ENCODE measurements at places on chromosomes 5 and 9.
A peak's percentile ranks its signal among the peaks of the same experiment; 100 is the strongest.

DNA sequence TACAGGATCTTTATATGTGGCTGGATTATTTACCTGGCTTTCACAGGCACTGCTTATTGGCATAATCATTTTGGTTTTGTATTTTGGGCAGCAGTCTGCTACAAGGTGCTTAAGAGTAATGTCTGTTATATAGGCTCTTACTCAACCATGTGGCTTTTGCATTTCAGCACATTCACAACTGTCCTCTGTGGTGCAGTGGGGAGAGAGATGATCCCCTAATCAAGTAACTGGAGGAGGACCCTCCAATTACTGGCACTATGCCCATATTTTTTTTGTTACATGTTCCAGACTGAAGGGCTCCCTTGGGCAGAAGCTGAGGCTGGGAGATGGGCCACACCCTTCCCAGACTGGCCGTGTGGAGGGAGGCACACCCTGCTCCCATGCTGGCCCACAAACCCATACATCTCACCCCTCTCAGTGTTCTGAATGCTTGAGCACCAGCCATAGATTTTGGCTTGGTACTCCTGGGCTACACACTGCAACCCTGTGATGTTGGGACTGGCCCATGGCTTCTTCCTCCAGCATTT, 173.5 kb downstream of the FAM174A start:
- DNase-seq: peak; percentile 3

GRCh38 chr9:95268681-95269080, 48.8 kb downstream of the FANCC start:
- DNase-seq: peak; percentile 34

DNA sequence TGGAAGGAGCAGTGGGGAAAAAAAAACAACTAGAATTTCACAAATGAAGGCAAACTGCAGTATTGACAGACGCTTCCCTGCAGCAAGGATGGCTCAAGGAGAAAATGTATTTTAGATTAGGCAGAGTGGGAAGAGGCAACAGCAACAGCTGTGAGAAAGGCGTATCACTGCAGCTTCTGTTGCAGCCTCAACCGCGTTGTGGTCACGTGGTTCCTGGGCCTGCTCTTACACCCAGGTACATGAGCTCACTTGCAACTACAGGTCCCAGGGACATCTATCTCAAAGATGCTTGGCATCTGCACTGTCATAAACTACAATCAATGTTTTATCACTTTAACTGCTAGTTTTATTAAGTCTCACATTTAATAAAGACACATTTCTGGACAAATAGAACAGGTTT, 36.0 kb upstream of the GOLM1 start:
- DNase-seq: no peak

GRCh38 chr9:23779220-23779619, 46.8 kb downstream of the ELAVL2 start:
- no peak for DNase-seq

DNA sequence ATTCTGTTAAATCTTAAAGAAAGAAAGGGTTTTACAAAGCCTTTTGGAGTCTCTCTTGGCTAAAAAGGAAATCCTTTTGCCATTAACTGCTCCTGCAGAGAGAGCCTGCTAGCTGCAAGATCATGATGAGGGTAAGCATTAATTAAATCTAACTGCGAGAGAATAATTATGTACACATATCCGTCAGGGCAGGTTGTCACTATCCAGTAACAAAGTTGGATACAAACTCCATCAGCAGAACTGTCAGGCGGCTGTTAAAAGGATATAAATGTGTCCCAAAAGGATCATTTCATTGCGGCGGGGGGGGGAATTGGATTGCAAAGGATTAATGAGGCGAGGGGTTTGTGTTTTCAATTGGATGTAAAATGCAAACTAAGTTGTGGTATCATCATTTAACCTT, 289.3 kb downstream of the ASTN2 start:
- peak; percentile 12 for DNase-seq

GRCh38 chr5:100406640-100407039, 128.5 kb upstream of the FAM174A start:
- DNase-seq: no peak

- DNase-seq: no peak
Measured at GRCh38 chr9:109743696-109744095, 36.3 kb upstream of the PALM2AKAP2 start.

DNA sequence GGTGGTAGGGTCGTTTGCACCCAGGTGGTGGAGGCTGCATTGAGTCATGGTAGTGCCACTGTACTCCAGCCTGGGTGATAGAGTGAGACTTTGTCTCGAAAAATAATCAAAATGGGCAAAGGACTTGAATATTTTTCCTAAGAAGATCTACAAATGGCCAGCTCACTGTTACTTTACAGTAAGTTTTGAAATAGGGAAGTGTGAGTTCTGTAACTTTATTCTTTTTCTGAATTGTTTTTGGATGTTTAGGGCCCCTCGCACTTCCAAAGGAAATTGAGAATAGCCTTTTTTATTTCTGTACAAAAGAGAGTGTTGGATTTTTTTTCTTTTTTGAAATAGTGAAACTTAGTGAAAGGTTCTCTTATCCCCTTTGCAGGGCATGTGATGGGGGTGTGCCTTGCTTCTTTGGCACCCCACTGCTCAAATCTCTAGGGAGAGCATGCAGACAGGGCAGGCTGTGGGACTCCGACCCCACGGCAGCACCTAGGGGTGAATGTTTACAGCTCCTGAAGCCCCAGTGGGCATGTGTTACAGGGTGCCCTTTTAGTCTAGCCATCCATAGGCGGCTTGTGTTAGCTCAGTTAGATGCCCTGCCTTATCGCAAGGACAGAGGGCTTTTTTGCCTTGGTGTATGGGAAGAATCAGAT, 33.3 kb downstream of the GPBP1 start:
- no peak for DNase-seq

DNA sequence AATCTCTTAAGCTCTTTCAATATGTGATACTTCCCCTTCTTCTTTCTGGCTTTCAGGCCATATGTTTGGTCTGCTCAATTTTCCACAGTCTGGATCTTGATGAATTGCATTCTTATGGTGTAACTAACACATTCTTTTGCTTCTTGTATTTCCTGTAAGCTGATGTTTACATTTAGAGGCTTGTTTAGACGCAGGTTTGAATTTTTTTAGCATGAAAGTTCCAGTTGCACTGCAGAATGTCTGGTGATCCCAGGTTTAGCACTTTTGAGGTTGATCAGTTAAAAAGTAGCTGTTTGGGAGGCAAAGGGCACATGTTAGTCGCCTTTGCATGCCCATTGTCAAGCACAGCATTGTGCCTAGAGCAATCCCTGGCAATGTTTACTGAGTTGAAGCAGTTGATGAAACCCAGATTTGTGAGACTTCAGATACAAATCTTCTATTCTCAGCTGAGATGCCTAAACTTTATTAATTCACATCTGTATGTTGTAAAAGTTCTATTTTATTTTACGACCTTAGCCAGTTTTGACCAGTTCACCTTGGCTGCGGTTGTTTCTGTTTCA, 59.6 kb upstream of the SPATA31C2 start:
- no peak for DNase-seq

DNA sequence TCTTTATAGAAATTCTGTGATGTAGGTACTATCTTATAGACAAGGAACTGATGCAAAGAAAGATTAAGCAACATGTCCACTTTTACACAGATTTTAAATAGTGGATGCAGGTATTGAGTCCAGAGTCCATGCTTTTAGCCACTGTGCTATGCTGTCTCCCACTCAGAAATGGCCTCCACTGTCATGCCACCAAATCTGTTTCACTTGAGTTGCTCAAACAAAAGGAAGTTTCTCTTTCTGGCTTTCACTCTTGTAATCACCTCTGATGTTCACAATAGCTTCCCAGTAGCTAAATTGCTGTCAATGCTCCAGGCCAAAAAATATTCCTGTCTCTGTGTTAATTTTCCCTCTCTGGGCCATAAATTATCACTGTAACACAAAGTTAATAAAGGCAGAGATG, 77.0 kb upstream of the RASA1 start:
- no peak for DNase-seq

DNA sequence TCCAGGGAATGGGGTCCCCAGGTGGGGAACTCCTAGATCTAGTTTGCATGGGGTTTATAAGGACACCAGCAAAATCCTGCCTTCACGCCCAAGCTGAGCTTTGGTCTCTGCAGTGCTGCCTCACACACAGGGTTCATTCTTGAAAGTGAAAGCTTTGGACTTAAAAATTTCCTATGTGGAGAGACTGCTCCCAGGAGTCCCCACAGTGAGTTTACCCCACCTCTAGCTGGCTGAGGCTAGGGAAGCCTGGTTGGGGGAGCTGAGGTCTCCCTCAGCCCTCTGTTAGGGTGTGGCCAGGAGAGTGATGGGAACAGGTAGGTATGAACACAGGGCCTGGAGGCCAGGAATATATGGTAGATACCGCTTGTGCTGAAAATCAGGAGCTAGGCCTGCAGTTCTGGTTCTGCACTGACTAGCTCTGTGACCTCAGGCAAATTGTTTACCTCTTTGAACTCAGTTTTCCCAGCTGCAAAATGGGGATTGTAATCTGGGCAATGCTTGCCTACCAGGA, 41.5 kb upstream of the LARP1 start:
- no peak for DNase-seq

DNA sequence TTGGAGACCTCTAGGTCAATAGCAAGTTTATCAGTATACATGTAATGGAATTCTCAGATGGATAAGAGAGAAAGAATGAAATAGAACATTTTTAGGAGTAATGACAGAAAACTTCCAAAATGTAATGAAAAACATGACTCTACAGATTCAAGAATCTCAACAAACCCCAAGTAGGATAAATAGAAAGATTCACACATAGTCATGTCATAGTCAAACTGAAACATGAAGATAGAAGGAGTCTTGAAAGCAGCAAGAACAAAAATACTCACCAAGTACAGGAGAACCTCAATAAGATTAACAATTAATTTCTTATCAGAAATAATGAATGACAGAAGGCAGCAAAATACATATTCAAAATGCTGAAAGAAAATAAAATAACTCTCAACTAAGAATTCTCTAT, 164.5 kb downstream of the SPATA31D1 start:
- no peak for DNase-seq

- DNase-seq: peak; percentile 74
Measured at GRCh38 chr5:133247151-133247709, 195.4 kb downstream of the HSPA4 start.

GRCh38 chr5:137632716-137633115, 103.2 kb downstream of the KLHL3 start:
- DNase-seq: no peak

DNA sequence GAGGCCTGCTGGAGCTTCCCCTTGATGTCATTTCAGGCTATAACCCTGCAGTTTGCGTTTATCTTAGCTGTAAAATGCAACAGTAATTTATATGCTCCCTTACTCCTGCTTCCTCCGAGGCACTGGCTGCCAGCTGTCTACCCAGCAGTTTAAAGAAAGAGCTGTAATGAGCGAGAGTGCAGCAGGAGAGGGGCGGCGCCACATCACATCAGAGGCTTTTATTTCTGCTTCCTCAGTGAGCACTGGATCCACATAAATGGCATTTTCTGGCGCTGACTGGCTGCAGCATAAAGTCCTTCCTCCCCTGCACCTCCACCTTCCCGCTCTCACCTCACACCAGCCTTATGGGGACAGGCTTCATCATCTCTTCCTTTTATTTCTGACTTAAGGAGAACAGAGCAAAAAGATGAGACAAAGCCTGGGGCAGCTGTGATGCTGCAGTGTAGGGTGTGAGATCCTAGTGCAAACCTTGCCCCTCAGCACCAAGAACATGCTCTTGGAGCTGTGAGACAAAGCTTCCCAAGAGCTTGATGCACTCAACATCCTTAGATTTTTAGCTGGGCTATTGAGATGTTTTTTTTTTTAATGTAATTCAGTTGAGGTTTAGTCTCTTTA, 829.6 kb upstream of the ZNF608 start:
- DNase-seq: peak; percentile 83

- DNase-seq: no peak
Measured at GRCh38 chr5:163838738-163839137, 333.3 kb downstream of the MAT2B start.

DNA sequence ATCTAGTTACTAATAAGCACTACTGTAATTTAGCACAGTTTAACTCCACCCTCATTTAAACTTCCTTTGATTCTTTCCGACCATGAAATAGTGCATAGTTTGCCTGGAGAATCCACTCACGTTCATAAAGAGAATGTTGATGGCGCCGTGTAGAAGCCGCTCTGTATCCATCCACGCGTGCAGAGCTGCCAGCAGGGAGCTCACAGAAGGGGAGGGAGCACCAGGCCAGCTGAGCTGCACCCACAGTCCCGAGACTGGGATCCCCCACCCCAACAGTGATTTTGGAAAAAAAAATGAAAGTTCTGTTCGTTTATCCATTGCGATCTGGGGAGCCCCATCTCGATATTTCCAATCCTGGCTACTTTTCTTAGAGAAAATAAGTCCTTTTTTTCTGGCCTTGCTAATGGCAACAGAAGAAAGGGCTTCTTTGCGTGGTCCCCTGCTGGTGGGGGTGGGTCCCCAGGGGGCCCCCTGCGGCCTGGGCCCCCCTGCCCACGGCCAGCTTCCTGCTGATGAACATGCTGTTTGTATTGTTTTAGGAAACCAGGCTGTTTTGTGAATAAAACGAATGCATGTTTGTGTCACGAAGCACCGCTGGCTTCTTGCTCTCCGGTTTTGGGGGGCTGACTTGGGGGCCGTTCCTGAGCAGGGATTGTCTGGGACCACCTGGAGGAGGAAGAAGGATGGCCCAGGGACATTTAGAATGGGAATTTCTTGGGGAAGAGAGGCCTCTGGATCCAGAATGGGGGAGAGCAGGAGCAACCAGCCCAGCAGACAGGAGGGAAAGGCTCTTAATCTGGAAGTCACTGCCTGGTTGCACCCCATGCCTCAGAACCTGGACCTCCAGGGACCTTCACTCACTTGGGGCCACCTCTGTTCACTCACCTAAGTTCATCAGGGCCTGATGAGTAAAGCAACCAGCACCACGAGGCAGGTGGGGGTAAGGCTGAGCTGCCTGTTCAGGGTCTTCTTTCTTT, 35.4 kb downstream of the CXXC5 start:
- DNase-seq: no peak

- DNase-seq: no peak
Measured at GRCh38 chr9:134193912-134194535, 29.7 kb upstream of the RNU6ATAC start.

- DNase-seq: no peak
Measured at GRCh38 chr5:76086095-76086494, 2.9 kb downstream of the SV2C start.

DNA sequence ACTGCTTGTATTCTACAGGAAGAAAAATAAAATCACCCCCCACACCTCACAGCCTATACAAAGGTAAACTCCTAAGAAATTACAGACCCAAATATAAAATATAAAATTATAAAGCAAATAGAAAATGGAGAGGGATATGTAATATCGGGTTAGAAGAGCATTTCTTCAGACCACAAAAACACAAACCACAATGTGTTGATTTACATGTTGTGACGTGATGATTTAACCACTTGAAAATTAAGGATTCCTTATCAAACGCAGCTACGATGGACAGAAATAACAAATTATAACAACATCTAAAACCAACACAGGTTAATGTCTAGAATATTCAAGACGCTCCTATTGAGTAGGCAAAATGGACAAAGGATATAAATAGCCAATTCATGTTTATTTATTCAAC, 26.3 kb downstream of the SSBP2 start:
- no peak for DNase-seq

Measured in NCI-H1436 (cell line).